RCC 7860 (cell line): ENCODE measurements at places on chromosomes 6 and 20.
A peak's percentile ranks its signal among the peaks of the same experiment; 100 is the strongest.

- no peak for DNase-seq
These were observed 8.0 kb downstream of the FAM217B start for GRCh38 chr20:59948212-59948611.

- no peak for DNase-seq
These were observed 34.7 kb upstream of the FKBP1A start for GRCh38 chr20:1427457-1428054.

DNA sequence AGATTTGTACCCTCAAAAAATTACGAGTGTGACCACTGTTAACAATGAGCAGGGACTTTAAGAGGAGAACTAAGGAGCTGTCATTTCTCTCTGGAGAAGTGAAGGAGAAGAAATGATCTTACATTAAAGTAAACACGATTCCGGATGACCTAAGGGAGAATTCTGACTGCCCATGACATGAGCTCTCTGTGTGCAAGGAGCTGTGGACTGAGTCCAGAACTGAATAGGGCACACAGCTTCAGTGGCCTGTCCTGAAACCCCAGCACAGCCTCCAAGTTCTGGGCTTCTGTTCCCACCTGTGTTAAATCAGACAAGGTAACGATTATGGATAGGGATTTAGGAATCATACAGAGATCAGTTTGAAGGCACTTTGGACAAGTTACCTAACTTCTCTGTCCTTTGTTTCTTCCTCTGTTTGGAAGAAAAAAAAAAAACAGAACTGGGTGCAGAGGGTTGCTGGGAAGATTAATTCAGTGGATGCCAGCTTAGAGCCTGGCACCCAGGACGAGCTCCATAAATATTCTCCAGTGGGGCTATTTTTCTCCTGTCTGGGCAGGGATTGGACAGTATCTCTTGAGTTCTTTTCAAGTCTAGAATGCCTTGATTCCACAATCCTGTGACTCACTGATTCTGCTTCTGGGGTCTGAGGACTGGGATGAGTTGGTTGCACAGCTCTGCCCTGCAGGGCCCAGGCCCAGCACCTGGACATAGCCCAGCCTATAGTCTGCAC is 65.7 kb downstream of the MRPL14 start:
- peak; percentile 21 for DNase-seq

DNA sequence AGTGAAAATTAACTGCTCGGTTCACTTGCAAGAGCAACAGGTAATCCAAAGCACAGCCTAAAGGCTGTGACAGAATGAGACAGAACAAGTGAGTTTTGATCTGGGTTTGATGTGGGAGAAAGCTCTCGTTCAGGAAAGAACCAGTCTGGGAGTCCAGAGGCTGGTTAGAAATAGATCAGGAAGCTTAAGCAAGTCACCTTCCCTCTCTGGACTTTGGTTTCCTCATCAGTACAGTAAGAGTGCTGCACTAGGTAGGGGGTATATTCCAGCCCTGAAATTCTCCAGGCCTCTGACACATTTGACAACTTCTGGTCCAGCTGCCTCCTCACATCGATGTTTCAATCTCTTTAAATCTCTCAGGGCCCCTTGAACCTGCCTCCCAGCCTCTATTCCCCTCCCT is 33.7 kb upstream of the MDGA1 start:
- DNase-seq = no peak

DNA sequence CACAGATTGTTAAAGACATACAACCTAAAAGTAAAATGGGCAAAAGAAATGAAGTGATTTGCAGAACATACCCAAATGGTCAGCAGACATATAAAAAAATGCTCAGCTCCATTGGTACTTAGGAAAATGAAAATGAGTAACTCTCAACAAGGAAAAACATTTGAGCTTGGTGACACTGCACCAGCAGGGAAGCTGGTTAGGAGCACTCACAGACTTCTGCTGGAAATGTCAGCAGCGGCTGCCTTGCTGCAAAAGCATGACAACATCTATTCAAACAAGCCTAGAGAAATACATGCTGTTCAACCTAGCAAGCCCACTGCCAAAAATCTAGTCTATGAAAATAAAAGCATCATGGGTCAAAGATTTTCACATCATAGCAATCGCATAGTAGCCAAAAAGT is 99.0 kb upstream of the FOXQ1 start:
- DNase-seq = no peak

DNA sequence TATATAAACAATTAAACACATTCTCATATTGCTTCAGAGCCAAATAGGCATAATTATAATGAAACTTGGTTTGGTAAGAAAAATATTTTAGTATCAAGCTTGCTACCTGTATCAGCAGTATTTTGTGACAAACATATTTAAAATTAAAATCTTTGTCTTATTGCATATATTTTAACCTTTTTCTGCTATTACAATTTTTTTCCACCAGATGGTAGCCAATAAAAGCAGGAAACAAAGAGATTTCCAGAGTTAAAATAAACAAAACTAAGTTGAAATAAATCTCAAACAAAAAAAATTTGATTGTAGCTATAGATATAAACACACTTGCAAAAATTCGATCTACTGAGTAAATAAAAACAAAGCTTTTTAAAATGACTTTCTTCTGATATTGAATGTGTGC is 491.3 kb upstream of the GJE1 start:
- no peak for DNase-seq
